ENCODE measurements at places on chromosomes 3 and 15. TPM values are rescaled to one million over a fixed set of nuclear protein-coding genes. Genes with fewer than 3 reads are reported as not detected.

Gene FGD5
- 37.1 TPM for total RNA-seq

DNA sequence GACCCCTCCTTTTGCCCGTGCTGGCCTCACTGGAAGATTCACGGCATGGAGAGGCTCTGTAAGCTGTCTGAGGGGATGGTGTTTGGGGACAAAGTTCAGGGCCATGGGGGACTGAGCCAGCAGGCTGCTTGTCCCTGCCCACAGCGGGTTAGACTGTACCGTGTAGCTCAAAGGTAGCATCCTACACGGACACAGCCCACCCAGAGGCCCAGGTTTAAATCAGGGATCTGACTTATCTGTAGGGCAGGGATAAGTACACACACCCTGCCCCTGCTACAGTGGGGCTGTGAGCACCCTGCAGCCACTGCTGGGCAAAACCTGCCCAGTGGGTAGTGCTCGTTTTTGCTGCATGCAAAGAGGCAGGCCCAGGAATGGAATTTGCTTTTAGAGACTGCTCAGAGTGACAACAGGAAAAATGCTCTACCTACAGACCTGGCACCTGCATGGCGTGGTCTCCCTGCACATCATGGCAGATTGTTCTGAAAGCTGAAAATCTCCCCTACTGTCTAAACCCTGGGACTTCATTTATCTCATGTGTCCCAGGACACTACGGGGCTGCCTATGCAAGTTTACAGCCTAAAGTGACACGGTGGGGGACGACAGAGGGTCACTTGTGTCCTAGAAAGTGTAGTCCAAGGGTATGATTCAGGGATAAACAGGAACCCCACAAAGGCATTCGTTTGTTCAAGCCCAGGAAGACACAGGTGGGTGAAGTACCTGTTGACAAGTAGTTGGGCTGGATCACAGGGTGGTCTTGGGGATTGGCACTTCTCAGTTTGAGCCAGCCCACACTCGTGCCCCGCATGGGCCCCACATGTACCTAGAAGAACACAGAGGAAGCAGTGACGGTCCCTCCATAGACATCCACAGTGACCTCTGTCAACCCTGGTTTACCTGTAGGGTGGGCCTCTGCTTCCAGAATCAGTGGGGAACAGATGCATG is 27.7 kb downstream of the CHDH start:
- no peak for DNase-seq
- H3K27ac ChIP-seq = no peak overlapping the region
- H3K4me3 ChIP-seq = no peak overlapping the region
- no peaks in the 10 kb centered on the region for H3K4me1 ChIP-seq
- H3K27me3 ChIP-seq = no peaks in the 10 kb centered on the region

DNA sequence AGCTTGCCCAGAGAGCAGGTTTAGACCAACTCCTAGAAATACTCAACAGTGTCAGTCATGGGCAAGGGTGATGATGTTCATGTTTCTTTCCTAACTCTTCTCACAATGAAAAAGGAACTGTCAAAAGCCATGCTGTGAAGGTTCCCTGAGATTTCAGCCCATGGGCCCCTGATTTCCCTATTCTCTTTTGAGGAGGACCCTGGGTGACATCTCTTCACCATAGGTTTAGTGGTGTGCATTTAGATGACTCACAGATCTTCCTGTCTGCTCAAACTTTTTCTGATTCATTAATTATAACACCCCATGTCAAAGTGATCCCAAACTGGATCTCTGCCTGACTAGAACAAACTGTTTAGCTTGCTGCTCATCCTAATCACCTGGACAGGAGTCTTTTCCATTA is 108.0 kb downstream of the BBX start:
- H3K36me3 ChIP-seq = no peaks in the 10 kb centered on the region
- no peaks in the 10 kb centered on the region for H3K4me1 ChIP-seq
- no peaks in the 10 kb centered on the region for H3K27me3 ChIP-seq
- no peak overlapping the region for H3K4me3 ChIP-seq

DNA sequence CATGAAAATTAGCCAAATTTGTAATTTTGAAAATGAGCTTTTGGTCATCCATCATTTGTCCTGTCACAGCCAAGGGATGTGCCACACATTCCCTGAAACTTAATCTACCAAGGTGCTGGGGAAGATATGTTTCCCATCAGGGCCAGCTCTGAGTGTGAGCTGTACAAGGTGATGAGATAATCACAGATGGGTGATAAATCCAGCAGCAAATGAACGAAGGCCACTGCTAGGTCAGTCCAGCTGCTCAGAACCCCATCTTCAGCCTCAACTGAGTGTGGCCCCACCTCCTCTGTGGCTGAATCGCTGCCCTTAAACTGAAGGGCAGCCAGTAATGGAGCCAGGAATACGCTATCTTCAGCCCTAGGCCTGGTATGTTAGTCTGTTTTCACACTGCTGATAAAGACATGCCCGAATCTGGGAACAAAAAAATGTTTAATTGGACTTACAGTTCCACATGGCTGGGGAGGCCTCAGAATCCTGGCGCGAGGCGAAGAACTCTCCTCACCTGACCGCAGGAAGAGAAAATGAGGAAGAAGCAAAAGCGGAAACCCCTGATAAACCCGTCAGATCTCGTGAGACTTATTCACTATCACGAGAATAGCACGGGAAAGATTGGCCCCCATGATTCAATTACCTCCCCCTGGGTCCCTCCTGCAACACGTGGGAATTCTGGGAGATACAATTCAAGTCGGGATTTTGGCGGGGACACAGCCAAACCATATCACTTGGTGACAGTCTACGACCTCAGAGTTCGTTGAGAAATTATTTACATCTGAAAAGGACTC is 553.0 kb downstream of the NTRK3 start:
- H3K27me3 ChIP-seq = no peaks in the 10 kb centered on the region
- H3K36me3 ChIP-seq = no peaks in the 10 kb centered on the region
- DNase-seq = no peak
- H3K4me3 ChIP-seq = no peak overlapping the region
- H3K4me1 ChIP-seq = no peaks in the 10 kb centered on the region
- H3K27ac ChIP-seq = no peak overlapping the region

DNA sequence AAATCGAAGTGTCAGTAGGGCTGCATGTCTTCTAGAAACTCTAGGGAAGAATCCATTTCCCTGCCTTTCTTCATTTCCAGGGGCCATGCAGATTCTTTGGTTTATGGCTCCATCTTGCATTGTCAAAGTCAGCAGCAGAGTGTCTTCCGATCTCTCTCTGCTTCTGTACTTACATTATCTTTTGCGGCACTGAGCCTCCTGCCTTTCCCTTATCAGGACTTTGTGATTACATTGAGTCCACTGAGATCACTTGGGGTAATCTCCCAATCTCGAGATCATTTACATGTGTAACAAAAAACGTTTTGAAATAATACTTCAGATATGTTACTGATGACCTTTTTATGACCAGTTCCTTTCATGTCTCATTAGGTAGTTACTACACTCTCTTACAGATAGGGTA is 695.9 kb downstream of the NSUN3 start:
- H3K27ac ChIP-seq = no peak overlapping the region
- no peak for DNase-seq
- no peaks in the 10 kb centered on the region for H3K27me3 ChIP-seq
- H3K36me3 ChIP-seq = no peaks in the 10 kb centered on the region
- no peaks in the 10 kb centered on the region for H3K4me1 ChIP-seq
- H3K4me3 ChIP-seq = no peak overlapping the region

DNA sequence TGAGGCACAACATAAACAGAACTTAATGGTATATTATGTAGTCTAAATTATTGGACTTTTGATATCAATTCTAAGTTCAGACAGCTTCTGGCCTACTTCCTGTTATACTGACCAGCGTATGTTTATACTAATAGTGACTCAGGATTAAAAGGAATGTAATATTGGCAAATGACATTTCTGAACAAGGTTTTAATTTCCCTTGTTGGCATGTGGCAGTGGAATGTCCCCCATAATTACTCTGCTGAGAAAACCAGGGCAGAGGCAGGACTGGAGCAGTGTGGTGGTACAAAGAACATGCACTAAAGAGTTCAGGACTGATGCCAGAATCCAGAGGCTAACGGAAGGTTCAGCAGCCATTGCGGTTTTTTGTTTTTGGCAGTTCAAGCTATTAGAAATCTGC is 184.0 kb downstream of the KCNAB1 start:
- no peaks in the 10 kb centered on the region for H3K27me3 ChIP-seq
- no peak overlapping the region for H3K27ac ChIP-seq
- H3K36me3 ChIP-seq = no peaks in the 10 kb centered on the region
- H3K4me3 ChIP-seq = no peak overlapping the region
- no peak for DNase-seq

DNA sequence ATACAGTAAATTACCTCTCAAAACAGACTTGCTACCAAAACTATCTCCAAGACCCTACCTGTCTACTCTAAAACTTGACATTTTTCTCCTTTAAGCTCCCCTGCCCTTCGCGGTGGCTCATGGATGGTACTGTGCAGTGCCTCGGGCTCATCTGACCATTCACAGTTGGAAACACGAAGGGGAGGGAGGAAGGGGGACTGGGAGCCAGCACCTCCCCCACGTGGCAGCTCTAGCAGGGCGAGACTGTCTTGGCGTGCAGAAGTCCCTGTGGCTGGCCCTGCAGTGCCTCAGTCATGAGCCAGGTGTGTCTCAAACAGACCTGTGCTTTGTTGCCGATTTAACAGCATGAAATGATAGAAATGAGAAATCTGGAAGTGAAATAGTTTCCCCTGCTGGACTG is 372.0 kb downstream of the GABRG3 start:
- H3K4me1 ChIP-seq = no peaks in the 10 kb centered on the region
- H3K4me3 ChIP-seq = no peak overlapping the region
- H3K27ac ChIP-seq = no peak overlapping the region
- H3K36me3 ChIP-seq = no peaks in the 10 kb centered on the region

DNA sequence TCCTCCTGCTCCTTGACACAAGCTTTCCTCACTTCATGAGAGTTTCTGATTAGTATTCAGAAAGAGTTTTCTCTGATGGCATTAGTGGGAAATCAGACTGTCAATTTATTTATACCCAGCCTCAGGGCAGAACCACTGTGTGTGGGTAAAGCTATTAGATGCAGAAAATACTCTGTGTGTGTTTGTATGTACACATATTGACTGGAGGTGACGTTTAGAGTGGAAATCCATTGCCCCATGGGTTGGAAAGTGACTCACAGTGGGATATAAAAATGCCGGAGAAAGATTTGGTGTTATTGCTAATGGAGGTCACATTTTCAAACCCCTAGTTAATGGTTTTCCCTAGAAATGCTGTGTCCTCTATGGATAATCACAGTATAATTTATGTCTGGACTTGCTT is 577.6 kb downstream of the AGBL1 start:
- no peaks in the 10 kb centered on the region for H3K27me3 ChIP-seq
- H3K4me3 ChIP-seq = no peak overlapping the region
- DNase-seq = no peak
- no peak overlapping the region for H3K27ac ChIP-seq
- H3K36me3 ChIP-seq = no peaks in the 10 kb centered on the region
- H3K4me1 ChIP-seq = no peaks in the 10 kb centered on the region

DNA sequence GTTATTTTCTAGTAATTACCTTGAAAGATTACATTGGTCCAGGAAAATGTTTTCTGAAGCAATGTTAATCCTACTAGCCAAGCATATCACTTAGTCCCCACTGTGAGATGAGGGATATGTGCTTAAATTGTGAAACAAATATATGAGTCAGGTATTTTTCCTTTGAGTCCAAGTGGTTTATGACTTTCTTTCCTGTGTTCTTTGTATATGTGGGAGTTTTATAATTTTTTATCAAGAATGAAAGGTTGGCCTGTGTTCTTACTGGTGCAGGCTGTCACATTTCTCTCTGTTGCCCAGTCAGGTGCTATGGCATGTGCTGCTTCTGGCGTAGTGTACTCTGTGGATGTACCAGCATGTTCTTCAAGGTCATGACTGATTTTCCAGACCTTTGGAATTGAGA is 147.4 kb downstream of the CMSS1 start:
- H3K27ac ChIP-seq = no peak overlapping the region
- DNase-seq = no peak
- H3K27me3 ChIP-seq = no peaks in the 10 kb centered on the region
- H3K4me3 ChIP-seq = no peak overlapping the region
- no peaks in the 10 kb centered on the region for H3K4me1 ChIP-seq

- no peaks in the 10 kb centered on the region for H3K27me3 ChIP-seq
- H3K4me3 ChIP-seq = no peak overlapping the region
- no peak for DNase-seq
- no peaks in the 10 kb centered on the region for H3K36me3 ChIP-seq
- no peaks in the 10 kb centered on the region for H3K4me1 ChIP-seq
- no peak overlapping the region for H3K27ac ChIP-seq
Measured at GRCh38 chr3:56222866-56223265, 245.4 kb downstream of the ERC2 start.

Gene CCNB2
- 4.9 TPM for total RNA-seq

- peaks cover 21% of the 10 kb centered on the region for H3K4me1 ChIP-seq
- DNase-seq = no peak
- H3K27ac ChIP-seq = peak overlapping the region; percentile 74
- H3K36me3 ChIP-seq = no peaks in the 10 kb centered on the region
Measured at GRCh38 chr3:194070220-194070633, 65.7 kb upstream of the HES1 start.

- H3K36me3 ChIP-seq = no peaks in the 10 kb centered on the region
- DNase-seq = no peak
- H3K4me1 ChIP-seq = no peaks in the 10 kb centered on the region
- no peak overlapping the region for H3K4me3 ChIP-seq
- H3K27ac ChIP-seq = peak overlapping the region; percentile 48
- no peaks in the 10 kb centered on the region for H3K27me3 ChIP-seq
Measured at GRCh38 chr15:80480909-80481308, 76.7 kb downstream of the ARNT2 start.

DNA sequence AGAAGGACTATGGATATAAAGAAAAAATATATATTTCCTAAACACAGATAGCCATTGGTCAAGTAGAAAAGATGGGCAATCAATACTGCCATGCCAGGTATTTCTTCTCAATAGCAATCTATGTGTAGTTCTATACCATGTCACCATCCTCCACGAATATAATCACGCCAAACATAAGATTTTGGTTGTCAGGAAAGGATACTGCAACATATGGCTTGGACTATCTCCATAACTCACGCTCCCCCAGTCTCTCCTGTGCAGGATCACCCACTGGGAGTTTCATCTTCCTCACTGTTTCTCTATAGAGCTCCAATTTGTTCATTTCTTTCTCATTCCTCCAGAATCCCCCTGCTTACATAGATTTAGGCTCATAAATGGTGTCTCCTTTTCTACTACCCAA is 462.9 kb upstream of the KCNMB2 start:
- H3K27me3 ChIP-seq = no peaks in the 10 kb centered on the region
- H3K4me1 ChIP-seq = peaks cover 2% of the 10 kb centered on the region
- no peak overlapping the region for H3K4me3 ChIP-seq
- no peak for DNase-seq

Gene TUSC2
- 36.1 TPM for total RNA-seq

DNA sequence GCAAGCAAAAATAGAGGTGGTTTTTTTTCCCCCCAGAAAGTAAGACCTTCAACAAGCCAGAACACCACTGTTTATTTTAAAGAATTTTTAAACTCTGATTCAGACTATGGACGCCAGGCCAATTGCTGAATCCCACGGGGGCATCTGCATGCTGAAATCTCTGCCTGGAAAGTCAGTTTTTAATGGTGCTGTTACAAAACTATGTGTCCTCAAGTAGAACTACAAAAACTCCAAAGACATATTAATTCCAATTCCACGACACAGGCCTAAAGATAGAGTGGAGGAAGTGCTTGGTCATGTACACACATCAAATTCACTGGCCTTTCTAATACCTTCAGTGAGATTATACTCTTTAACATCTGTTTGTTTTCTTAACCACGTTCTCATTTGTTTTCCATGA is 490.5 kb upstream of the NR2F2 start:
- H3K4me1 ChIP-seq = no peaks in the 10 kb centered on the region
- DNase-seq = no peak
- H3K4me3 ChIP-seq = no peak overlapping the region
- no peak overlapping the region for H3K27ac ChIP-seq
- H3K27me3 ChIP-seq = no peaks in the 10 kb centered on the region
- no peaks in the 10 kb centered on the region for H3K36me3 ChIP-seq

Gene C15orf61
- 6.1 TPM for total RNA-seq

All from upper lobe of left lung (tissue), 6 donors.